ENCODE measurements at places on chromosomes 3 and 15. TPM values are rescaled to one million over a fixed set of nuclear protein-coding genes. Genes with fewer than 3 reads are reported as not detected.
A peak's percentile ranks its signal among the peaks of the same experiment; 100 is the strongest.

The PEX11A gene
- polyA plus RNA-seq: 15.0 TPM

The NR2E3 gene
- 0.54 TPM for polyA plus RNA-seq

The SPATA12 gene
- not detected for polyA plus RNA-seq

GRCh38 chr15:64092864-64093626 lies 593 bp downstream of the CIAO2A start:
- peak overlapping the region; percentile 73 for H3K27ac ChIP-seq
- peak overlapping the region; percentile 66 for H3K4me3 ChIP-seq
- H3K27me3 ChIP-seq: no peaks in the 10 kb centered on the region
- H3K36me3 ChIP-seq: peaks cover 10% of the 10 kb centered on the region
- peak; percentile 66 for DNase-seq

The PLXNB1 gene
- polyA plus RNA-seq: 121 TPM

- peaks cover 2% of the 10 kb centered on the region for H3K4me1 ChIP-seq
- no peaks in the 10 kb centered on the region for H3K27me3 ChIP-seq
- H3K36me3 ChIP-seq: no peaks in the 10 kb centered on the region
- no peak overlapping the region for H3K4me3 ChIP-seq
Observed at GRCh38 chr3:139394116-139394515, 4.7 kb upstream of the COPB2 start.

The SUCLG2 gene
- polyA plus RNA-seq: 143 TPM

DNA sequence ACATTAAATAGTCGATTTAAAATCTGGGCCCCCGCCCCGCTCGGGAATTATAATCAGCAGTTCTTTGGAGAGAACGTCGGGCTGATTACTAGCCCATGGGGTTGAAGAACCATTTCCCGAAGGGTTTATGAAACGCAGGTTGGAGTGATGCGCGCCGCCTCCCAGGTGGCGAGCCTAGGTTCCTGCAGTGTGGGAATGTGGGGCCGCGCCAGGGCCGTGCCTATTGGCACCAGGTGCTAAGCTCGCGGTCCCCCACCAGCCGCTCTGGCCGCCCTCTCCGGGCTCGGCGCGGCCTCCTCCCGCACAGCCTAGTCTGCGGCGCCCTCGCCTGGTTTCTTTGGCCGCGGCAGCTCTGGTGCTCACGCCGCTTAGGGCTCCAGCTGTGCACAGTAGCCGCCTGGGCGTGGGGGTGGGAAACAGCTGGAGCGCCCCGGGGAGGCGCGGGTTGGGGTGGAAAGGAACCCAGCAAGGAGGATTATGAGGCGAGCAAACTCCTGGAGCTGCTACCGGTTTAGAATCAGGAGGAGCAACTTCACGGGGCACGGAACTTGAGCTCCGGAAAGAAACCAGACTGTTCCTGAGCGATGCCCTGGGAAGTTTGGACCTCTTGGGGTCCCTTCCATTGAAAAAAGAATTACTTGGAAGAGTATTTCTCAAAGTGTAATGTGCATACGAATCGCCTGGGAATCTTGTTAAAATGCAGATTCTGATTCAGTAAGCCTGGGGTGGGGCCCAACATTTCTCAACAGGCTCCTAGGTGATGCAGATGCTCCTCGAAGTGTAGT lies 5.6 kb upstream of the MECOM start:
- H3K27me3 ChIP-seq: peaks cover 83% of the 10 kb centered on the region
- H3K36me3 ChIP-seq: no peaks in the 10 kb centered on the region

The DGKG gene
- polyA plus RNA-seq: 4.8 TPM

DNA sequence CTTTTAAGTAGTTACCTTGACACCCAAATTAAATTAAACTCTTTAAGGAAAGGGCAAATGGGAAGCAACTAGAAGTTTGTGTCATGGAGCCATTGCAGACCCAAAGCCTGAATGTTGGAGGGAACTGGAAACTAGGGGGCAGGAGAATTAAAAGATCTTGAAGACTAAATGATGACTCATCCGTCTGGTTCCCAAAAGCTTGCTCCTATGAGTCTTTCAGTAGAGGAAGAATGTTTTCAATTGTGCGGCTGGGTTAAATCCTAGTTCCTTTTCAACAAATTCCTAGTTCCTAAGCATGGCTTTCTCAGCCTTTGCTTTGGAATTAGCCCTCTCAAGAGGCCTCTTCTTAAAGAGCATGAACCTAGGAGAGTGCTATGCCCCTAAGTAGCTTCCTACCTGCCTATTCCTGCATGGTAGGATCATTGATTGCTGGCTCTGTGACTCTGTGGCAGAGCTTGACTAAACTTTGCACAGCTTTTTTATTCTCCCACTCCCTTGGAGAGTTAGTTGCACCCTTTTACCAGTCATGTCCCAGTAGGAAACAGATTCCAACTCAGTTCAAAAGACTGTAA lies 17.7 kb downstream of the CLEC3B start:
- no peak overlapping the region for H3K27ac ChIP-seq
- no peaks in the 10 kb centered on the region for H3K27me3 ChIP-seq
- no peak overlapping the region for H3K4me3 ChIP-seq

- no peak for DNase-seq
- H3K4me3 ChIP-seq: no peak overlapping the region
- no peaks in the 10 kb centered on the region for H3K36me3 ChIP-seq
- no peak overlapping the region for H3K27ac ChIP-seq
- no peaks in the 10 kb centered on the region for H3K27me3 ChIP-seq
Observed at GRCh38 chr3:89697321-89697916, 590.0 kb downstream of the EPHA3 start.

GRCh38 chr3:129605922-129606635 lies 397 bp downstream of the PLXND1 start:
- H3K27me3 ChIP-seq: peaks cover 48% of the 10 kb centered on the region
- peak overlapping the region; percentile 43 for H3K4me3 ChIP-seq
- peaks cover 10% of the 10 kb centered on the region for H3K4me1 ChIP-seq
- peak; percentile 52 for DNase-seq
- no peak overlapping the region for H3K27ac ChIP-seq

DNA sequence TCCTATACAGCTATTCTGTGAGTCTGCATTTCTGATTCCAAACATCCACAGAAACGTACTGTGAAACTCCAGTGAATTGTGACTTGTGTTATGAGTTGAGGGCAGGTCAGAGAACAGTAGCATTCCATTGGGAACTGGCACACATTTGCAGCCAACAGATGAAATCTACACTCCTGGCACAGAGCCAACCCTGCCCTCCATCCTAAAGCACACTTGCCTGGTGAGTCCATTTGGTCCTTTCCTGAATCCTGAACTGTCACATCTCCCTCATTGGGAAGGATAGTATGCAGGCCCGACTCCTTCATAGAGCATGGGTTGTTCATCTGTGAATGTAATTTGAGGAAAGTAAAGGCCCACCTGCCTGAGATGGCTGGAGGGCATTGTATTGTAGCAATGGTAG lies 314.3 kb upstream of the RASGRP1 start:
- H3K4me3 ChIP-seq: no peak overlapping the region
- no peak overlapping the region for H3K27ac ChIP-seq
- no peaks in the 10 kb centered on the region for H3K36me3 ChIP-seq
- H3K27me3 ChIP-seq: no peaks in the 10 kb centered on the region
- H3K4me1 ChIP-seq: peaks cover 6% of the 10 kb centered on the region

- no peak for DNase-seq
- H3K36me3 ChIP-seq: no peaks in the 10 kb centered on the region
Observed at GRCh38 chr15:38062696-38063095, 128.3 kb downstream of the TMCO5A start.

GRCh38 chr3:174533286-174533685 lies 325.8 kb upstream of the NAALADL2 start:
- no peak for DNase-seq
- H3K27me3 ChIP-seq: no peaks in the 10 kb centered on the region
- no peaks in the 10 kb centered on the region for H3K4me1 ChIP-seq
- H3K4me3 ChIP-seq: no peak overlapping the region
- no peaks in the 10 kb centered on the region for H3K36me3 ChIP-seq
- no peak overlapping the region for H3K27ac ChIP-seq

DNA sequence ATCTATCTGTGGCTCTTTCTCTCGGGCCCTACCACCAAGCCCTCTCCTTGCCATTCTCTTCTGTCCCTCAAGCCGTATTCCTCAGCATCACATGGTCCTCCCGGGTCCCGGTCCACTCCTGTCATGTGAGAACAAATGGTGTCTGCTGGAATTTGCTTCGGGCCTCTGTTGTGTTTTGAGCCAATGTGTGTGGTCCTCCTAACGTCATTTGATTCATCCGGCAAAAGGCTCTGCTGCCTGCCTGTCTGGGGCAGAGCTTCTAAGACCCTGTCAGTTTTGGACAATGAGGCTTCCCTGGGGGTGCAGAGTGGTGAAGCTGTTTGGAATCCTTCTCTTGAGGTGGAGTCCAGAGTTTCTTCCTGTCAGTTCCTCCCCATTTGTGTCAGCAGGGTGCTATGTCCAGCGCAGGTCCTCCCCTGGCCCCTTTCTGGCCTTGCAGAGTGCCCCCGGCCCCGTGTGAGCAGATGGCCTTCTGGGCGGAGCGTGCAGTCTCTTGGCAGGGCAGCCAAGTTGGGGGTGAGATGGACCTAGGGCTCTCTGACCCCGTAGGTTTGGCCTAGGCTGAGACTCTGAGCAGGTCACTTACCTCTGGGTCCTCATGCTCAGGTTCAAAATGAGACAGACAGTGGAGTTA lies 93.6 kb downstream of the APBA2 start:
- H3K4me1 ChIP-seq: no peaks in the 10 kb centered on the region
- no peak for DNase-seq

DNA sequence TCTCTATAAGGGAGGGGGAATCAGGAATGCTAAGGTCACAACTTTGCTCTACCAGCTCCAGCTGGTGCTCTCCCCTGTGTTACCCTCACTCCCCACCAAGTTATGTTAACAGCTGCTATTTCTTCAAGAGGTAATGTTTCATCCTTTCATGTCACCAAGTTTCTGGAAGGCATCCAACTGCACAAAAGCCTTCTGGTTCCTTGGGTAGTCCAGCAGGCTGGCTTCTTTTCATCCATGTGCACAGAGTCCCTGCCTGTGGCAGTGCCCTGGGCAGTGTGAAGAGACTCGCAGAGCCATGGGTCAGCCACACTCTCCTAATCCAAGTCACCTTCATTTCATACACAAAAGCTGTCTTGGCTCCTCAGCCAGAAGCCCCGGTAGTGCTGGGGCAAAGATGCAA lies 737.5 kb upstream of the LMCD1 start:
- H3K27ac ChIP-seq: no peak overlapping the region
- H3K27me3 ChIP-seq: no peaks in the 10 kb centered on the region
- DNase-seq: no peak

The CATSPER2 gene
- polyA plus RNA-seq: 55.3 TPM

- peaks cover 17% of the 10 kb centered on the region for H3K36me3 ChIP-seq
- H3K27me3 ChIP-seq: no peaks in the 10 kb centered on the region
- H3K4me3 ChIP-seq: no peak overlapping the region
- H3K27ac ChIP-seq: peak overlapping the region; percentile 19
- peaks cover 59% of the 10 kb centered on the region for H3K4me1 ChIP-seq
Observed at GRCh38 chr3:14429237-14429636, 26.8 kb downstream of the SLC6A6 start.

The CCDC9B gene
- polyA plus RNA-seq: 7.2 TPM

The PCYT1A gene
- polyA plus RNA-seq: 54.4 TPM

- H3K27me3 ChIP-seq: peaks cover 6% of the 10 kb centered on the region
- no peak overlapping the region for H3K27ac ChIP-seq
- H3K36me3 ChIP-seq: no peaks in the 10 kb centered on the region
- no peak for DNase-seq
- no peaks in the 10 kb centered on the region for H3K4me1 ChIP-seq
- no peak overlapping the region for H3K4me3 ChIP-seq
Observed at GRCh38 chr15:70475921-70476320, 287.4 kb downstream of the UACA start.

GRCh38 chr3:117439812-117440211 lies 730.2 kb downstream of the TUSC7 start:
- H3K36me3 ChIP-seq: no peaks in the 10 kb centered on the region
- H3K4me1 ChIP-seq: no peaks in the 10 kb centered on the region
- H3K4me3 ChIP-seq: no peak overlapping the region
- DNase-seq: peak; percentile 29

The VPS39 gene
- 59.6 TPM for polyA plus RNA-seq

DNA sequence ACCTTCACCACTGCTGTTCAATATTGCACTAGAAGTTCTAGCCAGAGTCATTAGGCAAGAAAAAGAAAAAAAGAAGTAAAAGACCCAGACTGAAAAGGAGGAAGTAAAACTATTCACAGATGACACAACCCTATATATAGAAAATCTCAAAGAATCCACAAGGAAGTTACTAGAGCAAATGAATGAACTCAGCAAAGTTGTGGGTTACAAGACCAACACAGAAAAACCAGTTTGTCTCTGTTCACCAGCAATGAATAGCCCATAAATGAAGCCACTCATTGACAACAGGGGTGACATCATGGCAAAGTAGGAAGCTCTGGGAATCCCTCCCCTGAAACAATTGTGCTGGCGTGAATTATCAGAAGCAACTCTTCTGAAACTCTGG lies 4.6 kb downstream of the CFAP100 start:
- H3K36me3 ChIP-seq: no peaks in the 10 kb centered on the region
- no peaks in the 10 kb centered on the region for H3K4me1 ChIP-seq
- H3K27me3 ChIP-seq: peaks cover 18% of the 10 kb centered on the region
- DNase-seq: no peak

The LIPH gene
- 6.9 TPM for polyA plus RNA-seq

DNA sequence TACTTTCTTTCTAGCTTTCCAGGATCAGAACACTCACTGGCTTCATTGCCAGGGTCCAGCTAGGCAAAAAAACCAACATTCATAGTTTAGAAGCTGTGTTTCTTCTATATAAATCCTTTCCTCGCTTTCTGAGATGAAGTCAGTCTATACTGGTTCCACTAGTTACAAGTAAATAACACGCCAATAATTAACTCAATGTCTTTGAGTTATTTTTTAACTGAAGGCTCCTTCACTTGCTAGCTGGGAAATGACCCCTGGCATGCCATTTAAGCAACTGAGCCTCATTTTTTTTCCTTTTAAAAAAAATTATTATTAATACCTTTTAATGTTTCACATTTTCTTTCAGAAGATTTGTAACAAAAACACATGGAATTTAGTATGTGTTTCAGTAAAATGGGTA lies 2.1 kb upstream of the CCDC174 start:
- H3K27me3 ChIP-seq: no peaks in the 10 kb centered on the region
- H3K27ac ChIP-seq: peak overlapping the region; percentile 81
- peak; percentile 71 for DNase-seq
- peaks cover 48% of the 10 kb centered on the region for H3K4me1 ChIP-seq
- H3K36me3 ChIP-seq: no peaks in the 10 kb centered on the region
- H3K4me3 ChIP-seq: no peak overlapping the region

GRCh38 chr15:82662641-82663040 lies 15.5 kb upstream of the CPEB1 start:
- no peak overlapping the region for H3K4me3 ChIP-seq
- no peaks in the 10 kb centered on the region for H3K27me3 ChIP-seq
- no peaks in the 10 kb centered on the region for H3K36me3 ChIP-seq
- H3K27ac ChIP-seq: no peak overlapping the region
- H3K4me1 ChIP-seq: no peaks in the 10 kb centered on the region

- H3K27me3 ChIP-seq: no peaks in the 10 kb centered on the region
- H3K36me3 ChIP-seq: no peaks in the 10 kb centered on the region
- peaks cover 29% of the 10 kb centered on the region for H3K4me1 ChIP-seq
Observed at GRCh38 chr15:85335193-85335942, 45.0 kb upstream of the AKAP13 start.

DNA sequence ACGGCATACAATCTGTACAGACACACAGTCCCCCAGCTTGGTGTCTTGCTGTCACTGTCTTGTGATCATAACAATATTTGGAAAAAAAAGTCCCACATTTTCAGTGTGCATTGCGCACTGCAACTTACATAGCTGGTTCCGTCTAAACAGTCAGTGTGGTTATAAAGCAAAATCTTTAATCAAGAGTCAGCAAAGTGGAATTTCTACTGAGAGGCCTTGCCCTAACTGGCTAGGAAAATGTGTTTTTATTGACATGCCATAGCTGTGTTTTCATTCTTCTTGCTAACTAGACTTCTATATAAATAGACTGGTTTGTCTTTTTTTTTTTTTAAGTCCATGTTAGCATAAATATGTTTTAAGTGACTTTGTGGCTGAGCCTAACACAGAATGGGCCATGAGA lies 174.8 kb downstream of the POLR2M start:
- H3K36me3 ChIP-seq: no peaks in the 10 kb centered on the region
- DNase-seq: no peak
- no peak overlapping the region for H3K27ac ChIP-seq
- H3K27me3 ChIP-seq: no peaks in the 10 kb centered on the region
- no peak overlapping the region for H3K4me3 ChIP-seq
